Eye (tissue), 1 donor: ENCODE measurements at places on chromosomes 12 and 14.

GRCh38 chr14:50943943-50944646 is at the start of gene PYGL:
PYGL (minus strand) TSS chr14:50944483; CDS start chr14:50944403, 80 bp downstream.
- DNase-seq, result peak; percentile 83

DNA sequence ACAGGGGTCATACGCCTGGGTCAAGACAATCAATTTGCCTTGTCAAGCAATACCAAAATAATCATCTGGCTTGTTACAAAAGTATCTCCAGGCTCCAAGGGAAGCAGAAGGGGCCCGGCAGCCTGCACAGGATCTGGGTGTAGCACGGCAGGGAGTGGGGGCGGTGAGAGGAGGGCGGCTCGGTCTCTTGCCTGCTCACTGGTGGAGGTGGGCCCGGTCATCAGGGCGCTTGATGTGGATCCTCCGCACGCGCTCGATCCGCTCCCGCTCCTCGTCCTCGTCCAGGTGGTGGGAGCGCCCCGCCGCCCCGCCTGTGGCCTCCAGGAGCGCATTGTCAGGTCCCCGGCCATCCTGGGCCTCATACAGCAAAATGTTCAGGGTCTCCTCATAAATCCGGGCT is 25.7 kb downstream of the KCTD10 start:
- DNase-seq, result no peak

DNA sequence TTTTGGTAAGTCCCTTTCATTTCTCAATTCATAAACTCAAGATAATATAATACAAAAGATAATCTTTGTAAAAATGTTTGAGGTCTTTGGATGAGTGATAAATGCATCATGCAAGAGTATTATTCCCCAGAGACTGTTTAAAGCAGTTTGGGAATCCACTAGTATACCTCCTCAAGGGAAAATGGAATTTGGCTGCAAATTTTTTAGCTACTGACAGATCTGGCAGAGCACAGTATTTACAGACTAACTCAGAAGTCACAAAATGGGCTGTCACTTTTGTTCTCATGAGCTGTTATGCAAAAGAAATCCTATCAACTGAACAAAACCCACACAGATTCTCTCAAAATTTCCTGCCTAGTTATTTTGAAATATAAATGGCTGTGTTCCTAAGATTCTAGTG is 9.9 kb downstream of the SPIC start:
- DNase-seq, result no peak

DNA sequence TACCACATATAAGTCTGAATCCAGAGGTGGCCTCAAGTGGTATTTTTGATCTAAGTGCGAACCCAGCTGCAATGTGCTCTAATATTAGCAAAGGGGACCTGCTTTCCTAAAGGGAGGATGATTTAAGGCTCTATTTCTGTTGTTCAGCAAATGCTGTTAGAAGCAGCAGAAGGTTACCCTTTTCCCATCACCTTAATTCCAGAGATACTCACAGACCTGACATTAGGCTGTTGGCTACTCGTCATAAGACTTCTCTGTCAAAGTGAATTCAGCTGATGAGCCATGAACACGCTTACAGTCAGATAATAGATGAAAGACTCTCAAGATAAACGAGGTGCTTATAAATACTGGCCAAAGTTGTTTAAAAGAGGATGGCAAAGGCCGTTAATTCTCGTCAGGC is 308.7 kb upstream of the DDHD1 start:
- DNase-seq, result peak; percentile 24

- DNase-seq, result no peak
Observed at GRCh38 chr14:105864116-105864515, 337.7 kb downstream of the TMEM121 start.

DNA sequence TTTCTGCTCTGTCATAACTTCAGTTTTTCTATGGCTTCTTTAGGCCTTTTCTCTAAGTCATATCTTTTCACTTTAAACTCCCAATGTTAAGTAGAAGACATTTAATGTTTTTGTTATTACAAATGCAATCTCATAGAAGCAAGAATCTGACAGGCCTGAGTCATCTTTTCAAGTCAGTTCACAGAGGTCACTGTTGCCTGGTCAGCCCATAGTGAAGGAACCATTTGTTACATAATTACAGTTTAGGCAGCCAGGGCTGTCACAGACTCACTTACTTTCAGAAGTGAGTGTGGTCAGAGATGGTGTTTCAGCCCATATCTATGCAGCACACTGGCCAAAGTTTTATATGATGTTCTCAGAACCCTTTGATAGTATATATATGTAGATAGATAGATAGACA is 46.5 kb downstream of the CCER1 start:
- DNase-seq, result no peak
